HuH-7 (cell line): ENCODE measurements at places on chromosomes 2 and 18.

DNA sequence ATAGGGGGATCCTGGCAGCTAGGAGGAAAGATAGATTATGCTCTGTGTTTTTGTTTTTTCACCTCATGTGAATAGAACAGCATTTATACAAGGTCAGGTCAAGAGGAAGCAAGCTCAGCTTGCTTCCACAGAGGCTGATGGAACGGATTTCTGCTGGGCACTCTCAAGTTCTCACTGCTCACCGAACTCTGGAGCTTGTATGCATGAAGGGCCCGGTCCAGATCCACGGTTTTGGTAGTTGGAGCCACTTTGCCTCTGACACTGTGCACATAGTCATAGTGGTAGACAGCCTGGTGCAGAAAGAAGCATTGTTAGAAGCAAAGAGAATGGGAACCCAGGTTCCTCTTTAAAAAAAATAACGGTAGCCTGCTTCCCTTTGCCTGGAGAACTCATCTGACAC lies 141.9 kb downstream of the RIF1 start:
- DNase-seq = no peak

DNA sequence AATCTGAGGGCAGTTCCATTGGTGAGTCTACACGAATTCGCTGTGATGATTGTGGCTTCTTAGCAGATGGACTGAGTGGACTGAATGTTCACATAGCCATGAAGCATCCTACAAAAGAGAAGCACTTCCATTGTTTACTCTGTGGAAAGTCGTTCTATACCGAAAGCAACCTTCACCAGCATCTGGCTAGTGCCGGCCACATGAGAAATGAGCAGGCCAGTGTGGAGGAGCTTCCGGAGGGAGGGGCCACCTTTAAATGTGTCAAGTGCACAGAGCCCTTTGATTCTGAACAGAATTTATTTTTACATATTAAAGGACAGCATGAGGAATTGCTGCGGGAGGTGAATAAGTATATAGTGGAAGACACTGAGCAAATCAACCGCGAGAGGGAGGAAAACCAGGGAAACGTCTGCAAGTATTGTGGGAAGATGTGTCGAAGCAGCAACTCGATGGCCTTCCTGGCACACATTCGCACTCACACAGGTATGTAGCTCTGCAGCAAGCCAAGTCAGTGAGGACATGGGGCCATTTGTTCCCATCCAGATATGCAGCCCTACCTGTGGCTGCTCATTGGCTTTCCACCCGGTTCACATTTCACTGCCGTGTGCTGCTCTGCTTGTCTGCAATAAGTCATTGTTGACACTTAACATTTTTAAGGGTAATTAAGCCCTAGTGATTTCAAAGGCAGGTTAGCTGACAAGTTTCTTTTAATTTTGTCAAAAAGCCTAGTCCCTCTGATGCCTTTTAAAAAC lies 37.7 kb downstream of the ZNF407 start:
- no peak for DNase-seq

DNA sequence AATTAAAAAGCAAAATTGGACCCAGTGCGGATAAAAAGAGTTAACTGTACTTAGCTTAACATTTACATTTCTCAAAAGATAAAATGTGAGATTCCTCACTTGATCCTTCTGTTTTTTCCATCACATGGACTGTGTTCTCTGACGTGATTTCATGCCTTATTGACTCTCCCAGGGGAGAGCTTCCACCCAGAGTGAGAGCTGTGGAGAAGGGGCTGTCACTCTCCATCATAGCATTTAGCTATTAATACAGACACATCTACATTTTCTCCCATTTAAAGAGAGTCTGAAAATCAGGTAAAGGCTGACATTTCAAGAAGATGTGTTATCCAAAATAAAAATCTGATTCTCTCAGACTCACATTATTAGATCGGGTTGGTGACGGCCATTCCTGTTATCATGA lies 493.8 kb downstream of the FBXO15 start:
- no peak for DNase-seq

DNA sequence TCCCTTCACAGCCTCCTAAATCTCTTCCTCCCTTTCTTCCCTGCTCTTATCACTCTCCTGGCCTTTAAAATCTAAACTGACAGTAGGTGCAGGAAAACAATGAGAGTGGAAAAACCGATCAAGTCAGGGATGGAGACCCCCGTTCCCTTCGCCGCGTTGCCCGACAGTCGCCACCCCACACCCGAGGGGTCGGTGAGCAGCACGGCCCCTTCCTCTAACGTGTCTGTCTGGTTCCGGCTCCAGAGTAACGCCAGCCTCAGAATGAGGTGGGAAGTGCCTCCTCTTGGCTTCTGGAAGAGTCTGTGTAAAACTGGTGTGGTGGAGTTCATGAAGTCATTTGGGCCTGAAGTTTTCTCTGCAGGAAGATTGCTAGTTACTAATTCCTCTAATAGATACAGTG lies 138.6 kb downstream of the NFATC1 start:
- DNase-seq = no peak
